ENCODE measurements at places on chromosomes 11 and 22.

DNA sequence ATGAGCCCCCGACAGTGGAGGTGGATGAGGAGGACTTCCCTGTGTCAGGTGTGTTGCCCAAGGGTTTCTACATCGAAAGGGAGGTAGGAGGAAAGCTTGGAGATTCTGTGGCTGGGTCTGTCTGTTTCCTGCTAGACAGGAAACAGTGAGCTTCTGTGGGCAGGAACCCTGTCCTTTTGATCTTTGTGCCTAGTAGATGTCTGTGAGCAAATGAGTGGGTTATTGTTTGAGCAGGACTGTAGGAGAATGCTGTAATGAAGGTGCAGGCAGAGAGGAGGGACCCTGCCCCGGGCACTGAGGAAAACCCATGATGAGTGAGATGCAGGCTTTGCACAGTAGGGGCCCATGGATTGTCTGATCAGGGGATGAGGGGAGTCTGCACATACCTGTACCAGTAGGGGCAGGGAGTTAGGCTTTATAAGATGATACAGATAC, 14.0 kb downstream of the USP35 start:
- DNase-seq = no peak

DNA sequence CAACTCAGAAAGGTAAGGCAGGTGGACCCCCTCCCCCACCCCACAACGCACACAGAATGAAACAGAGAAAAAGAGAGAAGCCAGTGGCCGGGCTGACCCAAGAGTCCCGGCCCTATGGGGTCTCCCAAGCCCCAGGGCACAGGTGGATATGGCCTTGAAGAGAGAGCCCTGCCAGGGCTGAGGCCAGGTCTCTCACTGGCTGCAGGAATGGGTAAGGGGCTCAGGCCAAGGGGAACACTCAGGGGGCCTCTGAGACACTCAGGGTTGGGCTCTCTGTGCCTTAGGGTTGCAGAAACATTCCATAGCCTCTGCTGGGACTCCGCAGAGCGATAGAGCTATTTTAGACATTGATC, 98.0 kb downstream of the PDE2A start:
- no peak for DNase-seq

DNA sequence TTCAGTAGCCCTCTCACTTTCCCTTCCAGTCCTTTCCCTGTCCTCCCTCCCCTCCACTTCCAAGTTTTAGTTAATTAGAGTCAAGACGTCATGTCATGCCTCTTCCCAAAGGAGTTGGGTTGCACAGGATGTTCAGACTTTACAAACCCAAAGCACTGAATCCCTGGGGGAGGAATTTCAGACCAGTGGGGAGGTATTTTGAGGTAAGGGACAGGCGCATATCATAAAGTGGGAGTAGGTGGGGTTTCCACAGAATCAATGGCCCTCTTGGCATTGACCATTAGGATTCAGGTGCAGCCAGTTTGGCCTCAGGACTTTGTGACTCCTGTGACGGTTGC, 733 bp upstream of the ACP2 start:
- DNase-seq = no peak

- DNase-seq = no peak
Measured at GRCh38 chr22:30324014-30324730, 2.6 kb downstream of the TBC1D10A start.

DNA sequence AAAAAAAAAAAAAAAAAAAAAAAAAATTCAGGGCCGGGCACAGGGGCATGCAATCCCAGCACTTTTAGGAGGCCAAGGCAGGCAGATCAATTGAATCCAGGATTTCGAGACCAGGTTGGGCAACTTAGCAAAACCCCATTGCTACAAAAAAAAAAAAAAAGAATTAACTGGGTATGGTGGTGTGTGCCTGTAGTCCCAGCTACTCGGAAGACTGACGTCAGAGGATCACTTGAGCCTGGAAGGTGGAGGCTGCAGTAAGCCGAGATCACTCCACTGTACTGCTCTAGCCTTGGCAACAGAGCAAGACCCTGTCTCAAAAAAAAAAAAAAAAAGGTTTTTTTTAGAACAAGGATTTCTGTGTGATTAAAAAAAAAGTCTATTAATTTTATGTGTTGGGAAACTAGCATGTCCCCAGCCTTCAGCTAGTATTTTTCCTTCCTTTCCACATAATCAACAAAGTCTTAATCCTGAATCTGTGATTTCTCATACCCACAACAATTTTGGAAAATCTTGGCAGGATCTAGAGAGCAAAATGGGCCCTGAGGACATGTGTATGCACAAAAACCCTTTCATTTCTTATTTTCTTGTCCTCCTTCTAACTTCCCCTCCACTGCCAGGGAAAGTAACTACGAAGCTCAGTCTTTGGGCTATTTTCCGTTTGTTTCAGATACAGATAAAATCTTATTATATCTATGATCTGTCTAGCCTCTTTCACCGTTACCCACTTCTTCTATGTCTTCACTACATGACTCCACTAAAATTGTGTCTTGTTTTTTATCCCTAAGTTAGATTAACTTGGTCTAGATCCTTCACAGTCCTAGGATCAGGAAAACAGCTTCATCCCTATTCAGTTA, 5.7 kb upstream of the AMBRA1 start:
- no peak for DNase-seq

DNA sequence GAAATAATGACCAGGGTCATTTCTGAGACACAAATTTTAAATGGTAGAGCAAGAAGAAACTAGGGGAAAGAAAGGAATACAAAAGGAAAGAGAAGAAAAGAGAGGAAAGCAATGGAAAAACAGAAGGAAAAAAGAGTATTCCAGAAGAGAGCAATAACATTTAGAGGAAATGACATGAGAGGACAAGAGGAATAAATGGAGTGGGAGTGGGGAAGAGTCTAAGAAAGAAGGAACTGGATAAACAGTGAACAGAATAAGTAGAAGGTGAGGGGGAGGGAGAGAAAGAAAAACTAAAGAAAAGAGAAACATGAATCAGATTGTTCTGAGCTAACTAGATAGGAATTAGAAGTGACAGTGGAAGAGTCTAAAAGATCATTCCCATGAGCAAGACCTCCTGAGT, 28.4 kb downstream of the PRDM10 start:
- DNase-seq = no peak

DNA sequence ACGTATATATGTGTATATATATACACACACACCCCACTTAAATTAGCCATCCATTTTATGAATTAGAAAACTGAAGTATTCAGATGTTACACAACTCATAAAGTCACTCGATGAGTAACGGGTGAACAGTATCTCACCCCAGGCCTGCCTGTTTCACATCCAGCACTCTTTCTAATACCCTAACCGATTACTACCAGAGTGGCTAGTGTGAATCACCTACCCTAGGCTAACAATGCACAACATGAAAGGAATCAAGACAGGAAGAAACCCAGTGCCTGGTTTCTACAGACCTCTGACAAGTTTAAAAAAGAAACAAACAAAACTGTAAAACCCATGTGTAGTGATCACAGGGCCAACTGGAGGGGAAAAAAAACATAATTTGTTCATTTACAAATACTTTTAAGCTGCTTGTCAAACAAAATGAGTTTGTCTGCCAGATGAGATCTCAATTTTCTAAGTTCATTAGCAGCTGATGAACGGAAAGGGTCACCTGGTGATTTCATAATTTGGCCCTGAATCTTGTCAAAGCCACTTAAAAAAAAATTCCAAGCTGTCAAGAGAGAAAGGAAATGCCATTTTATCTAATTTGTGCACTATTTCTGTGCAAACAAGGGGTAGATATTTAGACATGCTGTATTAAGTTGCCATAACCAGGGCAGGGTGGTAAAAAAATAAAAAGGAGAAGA, 134.8 kb downstream of the LARGE1 start:
- DNase-seq = no peak

- no peak for DNase-seq
Measured at GRCh38 chr11:33761471-33761870, 12.8 kb downstream of the FBXO3 start.

GRCh38 chr11:117677729-117678310, 119.2 kb downstream of the DSCAML1 start:
- DNase-seq = no peak

GRCh38 chr11:85755285-85755684, 55.7 kb downstream of the SYTL2 start:
- no peak for DNase-seq

DNA sequence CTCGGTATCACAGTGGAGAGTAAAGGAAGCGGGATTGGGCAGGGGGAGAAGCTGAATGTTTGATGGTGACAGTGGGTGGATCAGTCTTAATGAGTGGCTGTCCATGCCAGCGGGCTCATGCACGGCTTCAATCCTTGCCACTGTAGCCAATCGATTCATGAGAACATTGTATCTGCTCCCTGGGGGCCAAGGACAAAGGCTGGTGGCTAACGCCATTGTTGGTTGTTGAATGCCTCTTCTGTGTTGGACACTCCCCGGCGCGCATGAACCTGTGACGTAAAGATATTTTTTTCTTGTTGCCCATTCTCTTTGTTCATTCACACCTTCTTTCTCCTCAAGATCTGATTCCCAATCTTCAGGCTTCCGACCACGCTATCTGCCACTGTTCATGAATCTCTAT, 20.9 kb upstream of the ATXN10 start:
- no peak for DNase-seq

- no peak for DNase-seq
Measured at GRCh38 chr11:1178906-1179305, 21.2 kb downstream of the MUC5AC start.

- no peak for DNase-seq
Measured at GRCh38 chr11:13902523-13902922, 60.0 kb upstream of the SPON1 start.

DNA sequence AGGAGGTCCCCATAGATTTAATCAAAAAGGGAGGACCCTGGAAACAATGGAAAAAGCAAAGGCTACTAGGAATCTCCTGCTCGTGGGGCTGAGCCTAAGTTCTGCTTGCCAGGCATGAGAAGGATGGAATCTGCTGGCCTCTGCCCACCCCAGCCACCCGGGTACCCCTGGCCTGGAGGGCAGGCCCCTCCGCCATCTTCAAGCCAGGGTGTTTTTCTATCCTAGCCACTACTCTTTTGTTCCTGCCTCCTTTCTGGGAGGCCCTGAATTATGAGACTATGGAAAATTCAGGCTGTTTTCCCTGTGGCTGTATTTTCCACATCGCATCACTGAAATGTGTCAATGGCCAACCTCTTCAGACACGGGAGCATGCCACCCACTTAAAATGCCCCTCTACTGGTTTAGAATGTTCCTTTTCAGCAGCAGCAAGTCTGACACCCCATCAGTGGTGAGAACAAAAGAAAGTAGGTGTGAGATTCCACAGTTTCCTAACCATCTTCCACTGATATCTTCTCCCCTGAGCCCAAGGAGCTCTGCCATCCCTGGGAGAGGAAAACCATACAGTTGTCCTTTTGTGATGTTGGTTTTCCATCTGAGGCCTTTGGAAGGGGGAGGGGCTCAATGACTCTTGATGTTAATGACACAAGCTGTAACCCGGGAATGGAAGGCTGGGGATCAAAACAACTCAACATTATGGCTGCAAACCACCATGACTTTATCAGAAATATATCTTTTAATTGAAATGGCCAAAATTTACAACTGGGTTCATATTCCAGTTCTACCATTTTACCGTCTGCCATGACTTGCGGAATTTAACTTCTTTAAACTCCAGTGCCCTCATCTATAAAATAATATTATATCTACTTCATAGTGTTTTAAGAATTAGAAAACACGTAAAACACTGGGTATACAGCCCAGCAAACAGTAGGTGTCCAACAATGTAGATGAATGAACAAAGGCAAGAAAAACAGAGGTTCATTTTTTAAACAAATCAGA, 22.2 kb downstream of the DKK3 start:
- DNase-seq = no peak

DNA sequence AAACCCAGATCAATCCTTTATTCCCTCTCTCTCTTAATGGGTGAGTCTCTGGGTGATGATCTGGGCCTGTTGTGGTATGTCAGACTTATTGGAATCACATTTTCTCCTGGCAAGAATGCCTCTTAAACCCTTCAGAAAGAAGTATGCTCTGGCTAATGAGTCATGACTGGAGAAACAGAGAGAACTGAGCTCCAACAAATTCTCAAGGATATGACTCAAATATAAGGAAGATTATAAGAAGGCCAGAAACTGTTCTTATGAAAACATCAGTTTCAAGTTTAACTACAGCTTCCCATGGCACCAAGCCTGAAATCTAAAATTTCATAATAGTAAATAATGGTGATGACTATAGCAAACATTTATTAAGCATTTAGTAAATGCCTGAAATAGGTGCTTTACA, 83.9 kb downstream of the OR5AK2 start:
- DNase-seq = no peak

DNA sequence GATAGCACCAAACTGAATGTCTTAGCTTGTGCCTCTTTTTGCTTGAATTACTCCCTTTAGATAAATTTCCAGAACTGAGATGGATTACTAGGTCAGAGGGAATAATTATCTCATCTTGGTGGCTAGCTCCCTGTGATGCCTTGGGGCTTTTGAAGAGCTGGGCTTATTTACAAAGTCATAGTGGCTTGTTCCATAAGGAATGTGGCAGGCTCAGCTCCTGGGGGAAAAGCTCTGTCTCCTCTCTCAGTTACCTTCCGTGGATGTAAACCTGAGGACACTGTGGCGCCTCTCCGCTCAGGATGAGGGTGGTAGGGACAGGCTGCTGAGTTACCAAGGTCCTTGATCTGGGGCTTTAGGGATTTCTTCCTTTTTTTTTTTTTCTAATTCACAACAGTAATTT, 121.7 kb downstream of the PARVA start:
- DNase-seq = no peak

DNA sequence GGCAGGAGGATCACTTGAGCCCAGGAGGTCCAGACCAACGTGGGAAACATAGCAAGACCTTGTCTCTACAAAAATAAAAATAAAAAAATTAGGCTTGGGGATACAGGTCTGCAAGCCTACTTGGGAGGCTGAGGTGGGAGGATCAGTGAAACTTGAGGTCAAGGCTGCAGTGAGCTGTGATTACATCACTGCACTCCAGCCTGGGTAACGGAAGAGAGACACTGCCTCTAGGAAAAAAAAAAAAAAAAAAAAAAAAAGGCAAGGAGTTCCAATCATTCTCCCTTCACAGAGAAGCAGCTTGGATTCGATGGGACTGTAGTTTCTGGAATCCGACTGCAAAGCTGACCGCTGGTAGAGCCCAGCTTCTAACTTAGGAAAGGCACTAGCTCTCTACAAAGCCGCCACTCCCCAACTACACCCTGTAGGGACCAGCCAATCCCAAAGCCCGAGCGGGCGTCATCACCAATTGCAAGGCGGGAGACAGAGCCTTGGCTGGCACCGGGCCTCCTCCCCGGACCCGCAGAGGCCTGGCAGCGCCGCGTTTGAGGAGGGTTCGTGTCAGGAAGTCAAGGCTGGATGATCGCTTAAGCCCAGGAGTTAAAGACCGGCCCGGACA, 716 bp upstream of the DDB2 start:
- DNase-seq = peak; percentile 53

DNA sequence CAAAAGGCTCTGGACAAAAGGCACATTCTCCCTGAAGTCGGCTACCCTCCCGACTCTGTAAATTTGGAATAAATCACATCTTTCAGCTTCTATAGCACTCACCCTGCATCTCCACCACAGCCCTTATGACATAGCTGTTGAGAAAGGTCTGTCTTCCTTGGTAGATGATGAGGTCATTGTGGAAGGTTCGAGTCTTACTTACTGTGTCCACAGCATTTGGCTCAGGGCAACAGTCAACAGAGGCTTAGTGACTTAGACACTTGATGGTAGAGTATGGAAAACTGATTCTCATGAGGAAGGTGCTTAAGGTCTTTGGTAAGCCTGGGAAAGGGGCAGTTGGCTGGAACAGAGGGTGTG, 45.6 kb downstream of the PTPRJ start:
- no peak for DNase-seq

- DNase-seq = peak; percentile 4
Measured at GRCh38 chr11:91230647-91231046, 994.0 kb upstream of the FAT3 start.

GRCh38 chr22:17257121-17258001, 38.1 kb upstream of the ADA2 start:
- DNase-seq = no peak

- no peak for DNase-seq
Measured at GRCh38 chr22:26589367-26589844, 526 bp downstream of the TPST2 start.
